ENCODE measurements at places on chromosomes 11 and 22. TPM values are rescaled to one million over a fixed set of nuclear protein-coding genes. Genes with fewer than 3 reads are reported as not detected.

OR6T1 gene
- total RNA-seq: not detected

ZNRD2 gene
- total RNA-seq: 33.2 TPM

NLRP14 gene
- 0.11 TPM for total RNA-seq

ZW10 gene
- 9.9 TPM for total RNA-seq

- DNase-seq: no peak
Measured at GRCh38 chr11:113261709-113262475, 52.5 kb upstream of the TTC12 start.

GRCh38 chr11:30538251-30538650, 47.9 kb downstream of the MPPED2 start:
- no peak for DNase-seq

- no peak for DNase-seq
Measured at GRCh38 chr22:37313376-37314314, 31.3 kb downstream of the CYTH4 start.

DNA sequence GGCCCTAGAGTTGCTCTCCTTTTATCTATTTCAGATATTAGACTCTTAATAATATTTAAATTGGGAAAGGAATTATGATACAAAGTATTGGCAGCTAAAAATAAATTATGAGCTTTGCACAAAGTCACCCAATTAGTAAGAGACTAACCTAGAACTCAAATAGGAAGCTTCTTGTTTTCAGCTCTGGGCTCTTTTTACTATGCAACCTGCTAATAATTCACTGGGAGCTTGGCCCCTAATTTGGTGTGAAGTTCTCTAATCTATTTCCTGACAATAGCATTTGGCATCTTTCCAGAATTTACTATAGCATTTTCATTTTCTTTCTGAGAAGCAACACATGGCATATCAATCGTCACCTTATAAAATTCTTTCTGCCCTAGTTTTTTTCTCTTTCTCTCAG, 727.7 kb upstream of the ANO5 start:
- DNase-seq: no peak

DNA sequence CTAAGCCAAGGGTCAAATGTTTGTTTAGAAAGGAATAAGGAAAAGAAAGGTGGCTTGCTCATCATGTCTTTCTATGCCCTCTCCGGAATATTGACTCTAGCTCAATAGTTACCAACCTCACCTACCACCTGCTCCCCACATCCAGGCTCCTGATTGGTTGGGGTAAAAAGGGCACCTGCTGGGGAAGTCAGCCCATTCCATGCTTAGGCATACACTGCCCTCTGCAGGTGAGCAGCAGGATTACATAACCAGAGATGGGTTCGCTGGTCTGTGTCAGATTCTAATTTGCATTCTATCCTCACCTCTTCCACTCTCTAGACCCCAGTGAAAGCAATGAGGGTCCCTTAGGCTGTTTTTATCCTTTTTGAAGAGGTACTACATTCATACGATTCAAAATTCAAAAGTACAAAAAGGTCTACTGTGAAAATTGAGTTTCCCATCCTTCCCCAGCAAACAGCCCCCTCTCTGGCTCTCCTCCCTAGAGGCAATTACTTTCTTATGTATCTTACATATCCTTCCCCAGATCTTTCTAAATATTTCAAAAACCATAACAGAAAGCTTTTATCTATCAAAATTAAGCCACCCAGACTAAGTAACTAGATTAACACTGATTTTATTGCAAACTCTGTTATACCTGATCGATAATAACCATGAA, 98.0 kb upstream of the ASPHD2 start:
- DNase-seq: peak; percentile 45

DNA sequence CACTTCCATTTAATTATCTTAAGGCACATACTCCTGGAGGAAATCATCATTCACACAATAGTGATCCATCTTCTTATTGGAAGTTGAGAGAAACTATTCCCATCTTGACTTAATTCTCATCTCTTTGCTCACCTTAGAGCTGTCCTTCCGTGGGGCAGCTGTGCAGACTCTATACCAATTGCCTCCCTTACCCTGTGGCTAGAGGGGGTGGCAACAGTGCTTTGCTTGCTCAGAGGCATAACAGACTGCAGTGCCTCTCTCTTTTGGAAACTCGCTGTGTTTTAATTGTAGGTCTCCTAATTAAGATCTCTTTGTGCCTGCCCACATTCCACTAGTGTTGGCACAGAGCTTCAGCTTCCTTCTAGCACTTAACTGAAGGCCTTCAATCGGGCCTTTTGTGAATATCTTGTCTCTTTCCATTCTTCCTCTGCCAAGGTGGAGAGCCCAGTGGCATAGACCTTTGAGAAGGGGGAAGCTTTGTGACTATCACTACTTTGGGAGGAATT, 5.5 kb downstream of the KMT2A start:
- DNase-seq: no peak

DNA sequence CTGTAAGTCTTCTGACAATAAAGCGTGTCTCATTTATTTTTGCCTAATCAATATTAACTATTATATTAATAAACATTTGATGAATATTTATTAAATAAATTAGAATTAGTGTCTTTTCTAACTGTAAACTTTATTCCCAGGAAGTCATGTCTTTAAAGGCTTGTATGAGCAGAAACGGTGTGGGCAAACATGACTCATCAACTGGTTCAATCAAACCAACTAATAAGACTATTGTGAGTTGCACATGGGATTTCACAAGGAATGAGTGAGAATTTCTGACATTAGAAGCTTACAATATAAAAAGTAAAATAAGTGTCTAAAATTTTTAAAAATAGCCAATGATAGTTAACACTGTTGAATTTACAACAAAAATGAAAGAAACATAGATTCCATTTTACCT, 259.2 kb upstream of the CTSC start:
- DNase-seq: no peak

DNA sequence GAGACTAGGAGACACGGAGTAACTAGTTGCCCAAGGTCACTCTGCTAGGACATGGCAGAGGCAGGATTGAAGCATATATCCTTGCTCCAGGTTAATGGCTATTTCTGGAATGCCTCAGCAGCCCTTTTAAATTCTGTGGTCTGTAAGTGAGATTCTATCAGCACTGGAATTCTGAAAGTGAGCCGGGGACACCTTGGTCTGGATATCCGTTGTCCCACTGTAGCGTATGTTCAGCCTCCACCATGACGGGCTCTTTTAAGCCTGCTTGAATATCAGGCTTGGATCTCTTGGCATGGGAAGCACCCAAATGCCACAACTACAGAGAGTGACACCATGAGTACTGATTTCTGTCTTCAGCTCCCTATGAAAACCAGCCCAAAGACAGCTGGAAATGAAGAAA, 254.4 kb downstream of the OPCML start:
- no peak for DNase-seq

- no peak for DNase-seq
Measured at GRCh38 chr11:44451706-44452105, 113.8 kb upstream of the CD82 start.

GRCh38 chr11:86449993-86450629, 75.4 kb downstream of the CCDC81 start:
- DNase-seq: no peak

- DNase-seq: no peak
Measured at GRCh38 chr22:36067235-36067558, 38.6 kb upstream of the RBFOX2 start.

DNA sequence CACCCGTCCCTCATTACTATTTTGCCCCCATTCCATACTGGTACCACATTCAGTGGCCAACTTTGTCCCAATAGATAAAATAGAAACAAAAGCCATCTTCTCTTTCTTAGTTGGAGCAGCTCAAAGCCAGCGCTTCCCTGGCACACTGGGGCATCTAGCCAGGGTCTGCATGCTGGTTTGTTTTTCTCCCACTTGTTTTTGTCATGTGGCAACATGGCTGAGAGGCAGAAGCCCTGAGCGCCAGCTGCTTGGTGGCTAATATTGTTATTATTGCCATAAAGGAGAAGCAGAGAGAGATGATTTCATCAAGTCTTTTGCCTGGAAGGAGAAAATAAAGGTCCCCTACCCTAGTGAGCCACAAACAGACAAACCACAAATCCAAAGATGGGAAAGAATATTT, 48.4 kb upstream of the CRTAM start:
- no peak for DNase-seq

DNA sequence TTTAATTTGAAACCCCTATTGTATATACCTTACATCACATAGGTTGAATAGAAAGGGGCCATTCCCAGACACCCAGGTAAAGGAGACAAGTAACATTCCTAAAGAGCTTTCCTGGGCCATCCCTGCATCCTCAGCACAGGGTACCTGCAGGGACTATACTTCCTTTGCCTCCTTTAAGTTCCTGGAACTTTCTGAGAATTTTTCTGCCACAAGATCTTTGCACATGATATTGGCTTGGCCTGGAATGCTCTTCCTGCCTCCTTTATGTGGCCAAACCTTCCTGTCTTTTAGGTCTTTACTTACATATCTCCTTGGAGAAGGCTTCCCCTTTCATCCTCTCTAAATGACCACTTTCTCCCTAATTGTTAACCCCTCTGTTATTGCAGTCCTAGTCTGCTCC, 7.9 kb upstream of the AMOTL1 start:
- no peak for DNase-seq

DNA sequence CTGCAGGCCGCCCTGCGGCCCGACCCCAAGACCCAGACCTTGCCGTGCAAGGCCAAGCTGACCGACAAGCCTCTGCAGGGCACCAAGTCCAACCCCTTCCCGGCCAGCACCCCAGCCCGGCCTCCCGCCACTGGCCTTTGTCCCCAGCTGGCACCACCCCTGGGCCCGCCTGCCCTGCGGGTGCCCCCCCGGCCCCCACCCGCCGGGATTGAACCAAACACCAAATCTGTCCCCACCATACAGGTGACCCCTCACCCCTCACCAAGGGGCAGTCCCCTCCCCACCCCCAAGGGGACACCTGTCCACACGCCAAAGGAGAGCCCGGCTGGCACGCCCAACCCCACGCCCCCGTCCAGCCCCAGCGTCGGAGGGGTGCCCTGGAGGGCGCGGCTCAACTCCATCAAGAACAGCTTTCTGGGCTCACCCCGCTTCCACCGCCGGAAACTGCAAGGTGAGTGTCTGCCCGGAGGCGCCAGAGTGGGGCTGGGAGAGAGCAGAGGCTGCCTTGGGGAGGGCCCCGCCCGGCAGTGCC, 36.2 kb downstream of the MOB2 start:
- DNase-seq: peak; percentile 81

GRCh38 chr11:62125881-62126280, 2.1 kb downstream of the INCENP start:
- no peak for DNase-seq

GRCh38 chr22:22201185-22201929, 43.2 kb upstream of the VPREB1 start:
- no peak for DNase-seq

DNA sequence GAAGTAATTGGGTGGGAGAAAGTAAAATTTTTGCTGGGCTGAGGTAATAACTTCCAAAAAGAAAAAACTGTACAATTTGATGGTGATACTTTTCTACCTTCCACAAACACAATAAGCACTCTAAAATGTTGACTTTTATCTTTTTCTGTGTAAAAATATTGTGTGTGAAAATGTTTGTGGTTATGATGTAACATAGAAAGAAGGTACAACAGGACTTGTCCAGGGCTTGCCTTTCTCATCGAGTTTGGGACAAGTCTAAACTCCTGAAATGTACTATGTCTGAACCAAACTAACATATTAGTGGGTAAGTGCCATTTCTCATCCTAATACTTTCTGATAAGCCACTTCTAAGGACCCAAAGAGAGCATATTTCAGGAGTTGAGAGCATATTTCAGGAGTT, 174.2 kb upstream of the PDGFD start:
- DNase-seq: no peak

- DNase-seq: no peak
Measured at GRCh38 chr11:69006816-69007215, 6.2 kb downstream of the MRGPRF start.
